Heart right ventricle (tissue), 16 donors: ENCODE measurements at places on chromosomes 6 and 20.

DNA sequence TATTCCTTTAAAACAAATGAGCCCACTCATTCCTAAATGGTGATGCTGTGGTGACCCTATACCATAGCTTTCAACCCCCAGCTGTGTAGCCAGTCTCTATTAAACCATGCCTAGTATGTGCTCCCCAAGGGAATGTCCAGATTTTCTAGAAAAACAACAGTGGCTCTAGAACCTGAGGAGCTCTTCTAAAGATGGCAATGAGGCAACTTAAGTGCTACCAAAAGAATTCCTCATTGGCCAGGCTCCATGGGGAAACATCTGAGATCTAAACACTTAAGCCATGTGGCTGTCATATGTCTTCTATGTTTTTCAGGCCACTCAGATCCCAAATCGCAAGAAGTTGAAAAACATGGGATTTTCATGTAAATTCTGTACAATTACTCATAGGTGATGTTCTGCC, 191.0 kb downstream of the TPBG start:
- no peaks in the 10 kb centered on the region for H3K27me3 ChIP-seq
- no peak for DNase-seq
- no peak overlapping the region for H3K27ac ChIP-seq
- H3K36me3 ChIP-seq, result no peaks in the 10 kb centered on the region

DNA sequence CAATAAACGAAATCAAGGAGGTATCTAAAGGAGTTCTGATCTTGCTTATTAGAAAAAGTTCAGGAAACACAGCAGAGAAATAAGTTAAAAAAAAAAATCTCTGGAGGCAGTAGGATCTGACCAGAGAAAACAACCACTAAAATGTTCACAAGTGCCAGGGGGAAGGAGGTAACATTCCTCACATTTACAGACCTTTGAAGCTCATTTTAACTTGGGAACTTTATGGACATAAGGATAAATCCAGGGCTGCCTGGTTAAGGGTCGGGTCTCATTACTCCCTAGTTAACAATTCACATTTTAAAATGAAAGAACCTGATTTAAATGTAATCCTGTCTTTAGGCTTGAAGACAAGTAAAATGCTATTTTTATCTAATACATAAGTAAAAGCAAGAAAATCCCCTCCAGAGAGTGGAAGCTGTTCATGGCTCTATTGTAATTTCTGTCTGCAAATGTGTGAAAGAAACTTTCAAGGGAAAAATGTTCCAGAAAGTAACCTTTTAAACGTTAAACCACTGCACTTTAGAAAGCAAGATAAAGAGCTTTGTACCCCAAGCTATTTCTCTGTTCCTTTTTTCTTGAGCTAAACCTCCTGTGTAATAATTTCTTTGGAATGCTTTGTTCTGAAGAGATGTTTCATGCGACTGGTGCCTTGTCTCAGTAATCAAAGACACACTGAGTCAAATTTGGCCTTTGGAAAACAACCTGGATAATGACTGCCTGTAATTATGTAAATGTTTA, 38.2 kb downstream of the MYLIP start:
- no peaks in the 10 kb centered on the region for H3K36me3 ChIP-seq
- no peak overlapping the region for H3K27ac ChIP-seq
- peaks cover 8% of the 10 kb centered on the region for H3K4me1 ChIP-seq
- H3K27me3 ChIP-seq, result no peaks in the 10 kb centered on the region
- DNase-seq, result no peak

GRCh38 chr6:71486461-71486860, 197.8 kb downstream of the OGFRL1 start:
- no peak for DNase-seq
- peaks cover 4% of the 10 kb centered on the region for H3K4me1 ChIP-seq
- H3K27me3 ChIP-seq, result no peaks in the 10 kb centered on the region
- no peak overlapping the region for H3K4me3 ChIP-seq

- no peaks in the 10 kb centered on the region for H3K36me3 ChIP-seq
- H3K4me3 ChIP-seq, result no peak overlapping the region
- no peaks in the 10 kb centered on the region for H3K27me3 ChIP-seq
- H3K4me1 ChIP-seq, result no peaks in the 10 kb centered on the region
- DNase-seq, result no peak
- H3K27ac ChIP-seq, result no peak overlapping the region
These were observed 49.9 kb downstream of the PPP1R16B start for GRCh38 chr20:38855356-38855755.

DNA sequence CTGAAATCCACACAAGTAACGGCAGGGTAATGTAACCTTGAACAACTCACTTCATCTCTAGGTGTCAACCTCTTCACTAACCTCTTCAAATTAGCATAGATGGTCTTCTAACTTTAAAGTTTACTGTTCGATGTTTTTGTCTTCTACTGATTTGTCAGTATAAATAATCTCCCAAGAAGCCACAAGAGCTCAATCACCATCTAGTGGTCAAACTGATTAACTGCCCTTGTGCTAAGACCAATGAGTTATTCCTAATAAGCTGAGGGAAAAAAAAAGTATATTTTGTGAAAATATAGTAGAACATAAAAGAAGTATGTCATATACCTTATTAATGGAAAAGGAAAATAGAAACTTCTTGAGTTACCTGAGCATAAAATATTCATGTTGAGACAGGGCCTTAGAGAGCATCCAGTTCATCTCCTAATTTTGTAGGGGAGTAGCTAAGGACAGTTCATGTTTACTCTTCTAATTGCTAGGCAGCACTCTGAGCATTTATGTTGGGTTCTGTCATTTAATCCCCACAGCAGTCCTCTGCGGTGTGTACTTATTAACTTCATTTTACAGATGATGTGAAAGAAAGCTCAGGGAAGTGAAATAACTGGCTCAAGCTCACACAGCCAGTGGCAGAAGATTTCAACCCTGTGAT, 317.1 kb downstream of the ESR1 start:
- H3K4me1 ChIP-seq, result peaks cover 14% of the 10 kb centered on the region
- no peak for DNase-seq
- H3K4me3 ChIP-seq, result no peak overlapping the region
- no peaks in the 10 kb centered on the region for H3K27me3 ChIP-seq

DNA sequence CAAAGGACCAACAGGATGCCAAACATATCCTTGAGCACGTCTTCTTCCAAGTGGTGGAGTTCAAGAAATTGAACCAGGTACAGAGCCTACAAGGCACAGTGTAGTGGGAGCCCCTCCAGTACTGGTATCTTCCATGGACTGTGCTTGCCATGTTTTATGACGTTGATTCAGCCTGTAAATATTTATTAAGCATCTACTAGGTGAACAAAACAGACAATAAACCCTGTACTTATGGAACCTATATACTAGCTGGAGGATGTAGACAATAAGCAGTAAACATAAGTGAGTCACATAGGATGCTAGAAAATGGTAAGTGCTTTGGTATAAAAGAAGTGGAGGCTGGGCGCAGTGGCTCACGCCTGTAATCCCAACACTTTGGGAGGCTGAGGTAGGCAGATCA, 24.4 kb upstream of the MYBL2 start:
- H3K27ac ChIP-seq, result no peak overlapping the region
- peaks cover 73% of the 10 kb centered on the region for H3K36me3 ChIP-seq
- no peak overlapping the region for H3K4me3 ChIP-seq
- H3K27me3 ChIP-seq, result no peaks in the 10 kb centered on the region
- no peaks in the 10 kb centered on the region for H3K4me1 ChIP-seq
- no peak for DNase-seq
